ENCODE measurements at places on chromosomes 5 and 9.

GRCh38 chr9:135342206-135343130, 137.1 kb upstream of the PPP1R26 start:
- DNase-seq: no peak

- DNase-seq: no peak
Observed at GRCh38 chr9:94692601-94693000, 33.9 kb upstream of the AOPEP start.

DNA sequence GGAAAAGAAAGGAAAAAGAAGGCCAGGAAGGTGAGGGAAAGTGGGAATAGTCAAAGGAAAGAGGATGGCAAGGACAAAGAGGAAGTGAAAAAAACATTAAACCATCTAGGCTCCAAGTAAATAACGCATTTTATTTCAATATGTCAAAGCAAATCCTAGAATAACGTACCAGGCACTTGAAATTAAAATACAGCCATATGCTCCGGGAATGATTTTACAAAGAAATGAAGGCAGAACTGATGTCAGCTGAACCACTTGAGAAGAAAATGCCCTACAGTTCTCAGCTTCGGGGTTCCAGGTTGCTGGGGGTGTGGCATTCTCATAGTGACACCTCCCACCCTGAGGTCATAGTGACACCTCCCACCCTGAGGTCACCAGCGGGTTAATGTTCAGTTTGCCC, 281.6 kb downstream of the SEMA5A start:
- DNase-seq: no peak

GRCh38 chr5:175015028-175015685, 290.8 kb downstream of the MSX2 start:
- DNase-seq: no peak

DNA sequence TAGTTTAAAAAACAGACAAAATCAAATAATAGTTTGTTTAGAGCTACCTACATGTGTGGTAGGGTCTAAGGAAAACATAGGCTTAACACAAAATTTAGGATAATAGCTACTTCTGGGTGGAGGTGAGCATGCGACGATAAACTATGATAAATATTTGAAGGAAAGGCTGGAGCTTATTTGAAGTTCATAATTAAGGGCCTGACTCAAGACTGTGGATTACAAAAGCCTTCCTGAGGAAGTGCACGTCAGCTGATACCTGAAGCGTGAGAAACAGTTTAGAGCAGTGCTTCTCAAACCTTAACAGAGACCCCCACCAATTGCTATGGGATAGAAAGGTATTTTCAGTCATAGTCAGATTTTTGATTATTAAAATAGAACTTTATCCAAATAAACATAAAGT, 20.4 kb upstream of the UBLCP1 start:
- DNase-seq: no peak

DNA sequence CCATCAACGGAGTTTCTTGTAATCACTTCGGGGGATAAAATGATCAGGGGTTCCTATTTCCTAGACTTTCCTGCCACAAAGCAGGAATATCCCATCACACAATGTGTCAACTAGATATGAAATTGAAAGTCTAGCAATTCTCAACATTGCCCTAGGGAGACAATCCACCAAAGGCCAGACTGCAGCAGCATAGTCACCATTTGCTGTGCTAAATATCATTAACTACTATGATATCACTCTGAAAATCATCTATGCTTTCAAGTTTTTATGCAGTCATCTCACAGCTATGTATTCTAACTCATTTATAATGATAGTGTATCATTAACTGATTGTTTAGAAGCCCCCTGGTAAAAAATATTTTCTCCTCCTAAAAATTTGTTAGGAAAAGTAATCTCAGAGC, 342.6 kb upstream of the CDH6 start:
- DNase-seq: no peak

GRCh38 chr9:127812936-127813675, 10.4 kb downstream of the FPGS start:
- DNase-seq: no peak

GRCh38 chr9:94002316-94003140, 47.4 kb upstream of the BARX1 start:
- no peak for DNase-seq

- no peak for DNase-seq
Observed at GRCh38 chr5:116038817-116039216, 6.5 kb downstream of the ARL14EPL start.

DNA sequence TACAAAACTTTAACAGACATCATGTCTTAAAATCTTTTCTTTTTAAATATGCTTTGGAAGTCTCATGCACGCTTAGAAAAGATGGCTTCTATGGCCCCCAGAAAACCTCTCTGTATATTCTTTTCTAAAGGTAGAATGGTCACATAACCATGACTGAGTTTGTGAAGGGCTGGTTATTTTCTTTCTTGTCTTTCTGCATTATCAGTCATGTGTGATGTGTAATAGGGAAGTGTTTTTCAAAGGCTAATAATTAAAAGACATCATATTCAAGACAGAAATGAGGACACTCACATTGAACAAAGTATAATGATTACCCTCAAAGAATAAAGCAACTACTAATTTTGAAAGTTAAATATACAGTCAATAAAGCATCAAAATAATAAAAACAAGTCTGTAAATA, 253.4 kb downstream of the TRPM3 start:
- no peak for DNase-seq

GRCh38 chr9:3173374-3173773, 329.5 kb upstream of the PUM3 start:
- no peak for DNase-seq

DNA sequence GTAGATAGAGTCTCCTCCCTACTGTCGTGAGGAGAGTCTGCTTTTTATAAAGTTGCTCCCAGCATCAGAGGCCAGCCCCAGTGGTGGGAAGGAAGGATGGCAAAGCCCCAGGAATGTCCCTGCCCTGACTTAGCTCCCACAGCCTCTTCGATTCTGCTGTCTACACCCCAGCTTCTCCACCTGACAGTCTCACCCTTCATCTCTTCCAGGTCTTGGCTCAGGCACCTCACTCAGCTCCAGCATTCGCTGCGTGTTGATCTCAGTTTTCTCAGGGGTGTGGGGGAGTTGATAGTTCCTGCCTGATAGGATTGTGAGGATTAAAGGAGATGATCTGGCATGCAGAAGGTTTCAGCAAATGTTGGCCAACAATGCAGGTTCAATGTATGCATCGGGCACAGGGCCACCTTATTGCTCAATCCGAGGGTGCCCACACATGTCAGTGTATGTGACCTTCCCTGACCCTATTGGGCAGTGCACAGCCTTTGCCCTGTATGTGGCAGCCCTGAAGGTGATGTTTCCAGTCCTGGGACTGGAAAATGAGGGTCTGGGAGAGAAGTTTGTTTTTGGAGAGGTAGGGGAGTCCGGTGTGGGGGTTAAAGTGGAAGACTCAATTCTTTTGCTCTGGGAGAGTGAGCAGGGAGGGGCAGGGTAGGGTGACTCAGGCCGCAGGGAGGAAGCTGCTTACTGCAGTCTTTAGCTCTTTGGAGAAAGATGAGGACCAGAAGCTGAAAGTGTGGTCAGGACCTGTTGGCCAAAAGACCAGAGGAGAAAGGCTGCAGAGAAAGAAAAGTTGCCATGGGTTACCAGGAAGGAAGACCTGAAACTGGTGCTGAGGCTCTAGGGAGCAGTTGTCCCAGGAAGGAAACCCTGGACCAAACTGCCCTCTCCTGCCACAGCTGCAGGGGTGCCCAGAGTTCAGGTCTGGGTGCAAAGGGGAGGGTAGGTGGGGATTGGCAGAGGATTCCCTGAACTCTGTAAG, 153.2 kb downstream of the MACROH2A1 start:
- DNase-seq: no peak

DNA sequence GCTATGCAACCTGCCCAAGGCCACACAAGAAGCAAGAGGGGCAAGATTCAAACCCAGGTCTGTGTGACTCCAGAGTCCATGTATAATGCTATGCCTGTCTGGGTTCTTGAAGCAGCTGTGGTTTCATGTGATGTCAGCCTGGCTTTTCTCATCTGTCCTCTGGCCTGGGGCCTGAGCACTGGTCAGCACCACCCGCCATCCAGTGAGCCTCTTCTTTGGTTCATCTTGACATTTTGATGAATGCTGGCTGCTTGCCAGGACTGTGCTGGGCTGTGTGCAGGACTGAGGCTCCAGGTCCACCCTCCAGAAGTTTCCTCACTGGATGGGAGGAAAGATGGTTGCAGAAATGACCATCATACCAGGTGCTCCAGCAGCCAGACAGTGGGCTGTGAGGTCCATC, 61.5 kb downstream of the TSTD2 start:
- no peak for DNase-seq

DNA sequence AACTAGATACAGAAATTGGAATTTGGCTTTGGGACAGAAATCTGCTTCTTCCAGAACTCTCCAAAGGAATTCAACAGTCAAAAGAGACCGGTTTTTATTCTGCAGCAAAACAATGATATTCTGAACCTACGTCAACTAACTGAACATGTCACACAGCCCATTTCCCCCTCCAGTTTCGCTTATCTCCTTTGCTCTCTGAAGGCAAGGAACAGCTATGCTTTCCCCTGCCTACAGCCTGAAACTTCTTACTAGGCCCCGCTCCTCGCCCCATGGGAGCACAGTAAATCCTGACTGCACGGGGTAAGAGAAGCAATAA, 488 bp downstream of the SKIC3 start:
- DNase-seq: no peak

- DNase-seq: no peak
Observed at GRCh38 chr9:131264231-131264630, 12.1 kb downstream of the FAM78A start.

DNA sequence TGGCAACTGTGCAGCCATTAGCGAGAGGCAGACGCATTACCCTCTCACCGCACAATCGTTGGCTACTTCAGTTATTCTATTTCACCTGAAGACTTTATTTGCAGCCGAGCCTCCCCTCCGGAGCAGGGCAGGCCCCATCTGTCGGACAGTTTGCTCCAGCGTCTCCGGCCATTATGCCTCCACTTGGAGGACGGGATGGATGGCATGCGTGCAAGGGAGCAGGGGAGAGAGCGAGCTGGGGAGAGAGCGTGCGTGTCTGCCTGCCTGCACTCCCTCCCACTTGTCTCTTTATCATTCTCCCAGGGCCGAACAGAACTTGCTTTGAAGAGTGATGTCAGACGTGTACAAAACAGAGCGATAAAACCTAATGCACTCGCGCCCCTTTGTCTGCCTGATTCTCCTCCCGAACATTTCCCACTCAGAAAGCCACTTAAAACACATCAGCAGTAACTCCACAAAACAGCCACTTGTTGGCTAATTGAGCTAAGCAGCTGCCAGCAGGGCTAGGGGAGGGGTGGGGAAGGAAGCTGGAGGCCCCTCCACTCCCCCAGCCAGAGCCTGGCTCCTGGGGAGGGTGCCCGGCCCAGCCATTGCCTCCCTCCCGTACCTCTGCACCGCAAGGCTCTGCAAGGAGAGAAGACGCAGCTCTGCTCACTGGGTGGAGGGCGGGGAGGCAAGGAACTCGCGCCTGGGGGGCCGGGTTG, 43.4 kb upstream of the FUBP3 start:
- DNase-seq: no peak

- DNase-seq: no peak
Observed at GRCh38 chr9:105116052-105116868, 128.2 kb upstream of the SLC44A1 start.

GRCh38 chr5:68303038-68303738, 87.6 kb downstream of the PIK3R1 start:
- no peak for DNase-seq

GRCh38 chr9:70112981-70113380, 69.3 kb downstream of the MAMDC2 start:
- DNase-seq: no peak

GRCh38 chr9:13915131-13915530, 398.8 kb downstream of the NFIB start:
- no peak for DNase-seq

- no peak for DNase-seq
Observed at GRCh38 chr9:87039809-87040392, 92.6 kb upstream of the GAS1 start.

- DNase-seq: no peak
Observed at GRCh38 chr9:88418025-88418424, 29.8 kb downstream of the SPIN1 start.

- DNase-seq: no peak
Observed at GRCh38 chr9:117784996-117785395, 80.8 kb downstream of the TLR4 start.

DNA sequence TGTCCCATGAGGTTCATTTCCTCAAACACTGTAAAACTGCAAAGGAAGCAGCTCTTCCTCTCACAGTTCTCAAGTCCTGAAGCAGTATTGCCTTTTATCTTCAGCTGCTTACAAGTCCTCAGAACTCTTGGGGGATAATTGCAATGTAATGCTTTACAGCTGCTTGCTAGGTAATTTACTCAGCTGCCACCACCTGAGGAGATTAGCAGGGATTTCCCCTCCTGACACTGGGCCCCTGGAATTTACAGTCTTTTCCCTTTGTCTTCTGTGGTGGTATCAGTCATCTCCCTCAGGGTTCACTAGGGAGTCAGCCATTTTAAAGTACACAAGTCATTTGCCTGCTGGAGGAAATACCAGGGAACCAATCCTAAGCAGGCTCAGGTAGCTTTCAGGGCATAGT, 754.3 kb upstream of the GRAMD2B start:
- no peak for DNase-seq

DNA sequence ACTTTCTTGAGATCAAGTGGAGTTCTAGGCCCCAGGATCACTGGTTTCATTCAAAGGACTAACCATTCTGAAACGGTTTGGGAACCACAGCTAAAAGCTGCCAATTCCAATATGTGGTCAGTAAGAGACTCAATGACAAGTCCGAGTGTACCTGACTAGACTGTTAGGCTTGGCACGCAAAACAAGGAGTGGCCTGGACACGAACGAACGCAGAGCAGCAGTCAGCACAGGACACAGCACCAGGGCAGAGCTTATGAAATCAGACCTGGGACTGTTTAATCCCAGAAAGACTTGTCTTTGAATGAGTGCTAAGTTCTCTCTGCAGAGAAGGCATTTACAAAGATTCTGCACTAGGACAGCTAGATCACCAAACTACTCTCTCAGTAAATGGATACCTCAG, 213.8 kb downstream of the GAPVD1 start:
- no peak for DNase-seq

DNA sequence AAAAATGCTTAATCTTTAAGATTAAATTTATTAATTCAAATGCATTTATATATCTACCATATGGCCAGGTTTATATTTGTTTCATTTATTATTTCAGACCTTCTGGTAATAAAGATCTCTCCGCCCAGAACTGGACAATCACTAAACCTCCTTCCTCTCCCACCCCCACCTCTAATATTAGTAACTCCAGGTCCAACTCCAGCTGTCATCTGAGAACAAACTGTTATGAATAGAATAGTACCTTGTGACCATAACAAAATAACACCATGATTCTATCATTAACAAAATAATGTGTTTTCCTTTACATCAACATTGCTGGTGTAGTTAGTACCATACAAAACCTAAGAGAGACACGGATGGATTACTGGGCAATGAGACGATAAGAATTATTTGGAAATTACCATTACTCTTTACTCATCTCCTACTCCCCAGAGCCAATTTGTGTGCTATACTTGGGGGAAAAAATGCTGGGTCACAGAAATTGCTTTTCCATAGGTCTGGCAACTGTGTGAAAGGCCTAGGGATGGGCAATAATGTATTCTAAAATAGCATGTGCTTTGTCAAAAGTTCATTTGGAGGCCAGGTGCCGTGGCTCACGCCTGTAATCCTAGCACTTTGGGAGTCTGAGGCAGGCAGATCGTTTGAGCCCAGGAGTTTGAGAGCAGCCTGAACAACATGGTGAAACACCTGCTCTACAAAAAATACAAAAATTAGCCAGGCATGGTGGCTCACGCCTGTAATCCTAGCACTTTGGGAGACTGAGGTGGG, 186.1 kb downstream of the ENC1 start:
- no peak for DNase-seq

- DNase-seq: no peak
Observed at GRCh38 chr5:14706615-14707021, 42.1 kb downstream of the OTULIN start.

- no peak for DNase-seq
Observed at GRCh38 chr9:94874316-94874715, 147.8 kb downstream of the AOPEP start.
